Neuronal stem cell (in vitro differentiated cells): ENCODE measurements at places on chromosomes 16 and 17.

- no peak for DNase-seq
Measured at GRCh38 chr17:15650741-15651582, 31.5 kb upstream of the FBXW10B start.

GRCh38 chr17:44283344-44284023 lies 15.5 kb upstream of the SLC4A1 start:
- DNase-seq = no peak

DNA sequence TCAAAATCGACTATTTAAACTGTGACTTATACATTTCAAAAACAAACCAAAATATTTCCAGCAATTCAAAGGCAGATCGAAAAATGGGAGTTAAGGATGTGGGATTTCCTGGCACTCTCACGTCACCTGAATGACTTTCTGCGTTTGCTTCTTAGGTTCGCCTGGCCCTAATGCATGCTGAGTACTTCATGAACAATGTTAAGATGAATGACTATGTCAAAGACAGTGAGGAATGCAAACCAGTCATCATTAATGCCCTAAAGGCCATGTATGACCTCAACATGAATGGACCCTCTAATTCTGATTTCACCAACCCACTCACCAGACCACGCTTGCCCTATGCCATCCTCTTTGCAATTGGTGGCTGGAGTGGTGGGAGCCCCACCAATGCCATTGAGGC lies 7.3 kb downstream of the KLHL10 start:
- no peak for DNase-seq

- no peak for DNase-seq
Measured at GRCh38 chr17:50210240-50211225, 9.1 kb upstream of the COL1A1 start.

DNA sequence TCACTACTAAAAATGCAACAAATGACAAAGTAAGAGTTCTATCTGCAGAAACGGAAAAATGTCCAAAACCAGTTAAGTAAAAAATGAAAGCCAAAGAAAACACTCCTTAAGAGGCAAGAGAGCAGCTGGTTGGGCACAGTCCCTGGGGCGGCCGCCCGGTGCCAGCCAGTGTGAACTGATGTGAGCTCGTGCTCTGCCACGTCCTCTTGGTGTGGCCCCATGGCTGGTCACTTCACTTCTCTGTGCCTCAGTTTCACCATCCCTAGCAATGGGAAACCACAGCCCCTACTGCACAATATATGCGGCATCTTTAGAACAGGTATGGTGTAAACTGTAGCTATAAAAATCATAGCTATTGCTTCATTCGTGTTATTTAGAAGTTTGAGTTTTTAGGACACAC lies 21.2 kb downstream of the USP36 start:
- DNase-seq = no peak

- DNase-seq = peak; percentile 9
Measured at GRCh38 chr16:77435272-77435820, 512 bp upstream of the ADAMTS18 start.

DNA sequence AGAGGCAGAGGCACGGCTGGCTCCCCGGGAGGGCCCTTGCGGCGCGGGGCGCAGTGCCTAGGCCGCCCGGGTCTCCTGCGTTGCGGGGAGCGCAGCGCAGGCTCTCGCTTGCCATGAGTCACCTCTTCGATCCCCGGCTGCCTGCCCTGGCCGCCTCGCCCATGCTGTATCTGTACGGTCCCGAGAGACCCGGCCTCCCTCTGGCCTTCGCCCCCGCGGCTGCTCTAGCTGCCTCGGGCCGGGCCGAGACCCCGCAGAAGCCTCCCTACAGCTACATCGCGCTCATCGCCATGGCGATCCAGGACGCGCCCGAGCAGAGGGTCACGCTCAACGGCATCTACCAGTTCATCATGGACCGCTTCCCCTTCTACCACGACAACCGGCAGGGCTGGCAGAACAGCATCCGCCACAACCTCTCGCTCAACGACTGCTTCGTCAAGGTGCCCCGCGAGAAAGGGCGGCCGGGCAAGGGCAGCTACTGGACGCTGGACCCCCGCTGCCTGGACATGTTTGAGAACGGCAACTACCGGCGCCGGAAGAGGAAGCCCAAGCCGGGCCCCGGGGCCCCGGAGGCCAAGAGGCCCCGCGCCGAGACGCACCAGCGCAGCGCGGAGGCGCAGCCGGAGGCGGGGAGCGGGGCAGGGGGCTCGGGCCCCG lies 390 bp downstream of the FOXL1 start:
- DNase-seq = no peak

- no peak for DNase-seq
Measured at GRCh38 chr17:2230877-2231276, 72.7 kb downstream of the SMG6 start.

DNA sequence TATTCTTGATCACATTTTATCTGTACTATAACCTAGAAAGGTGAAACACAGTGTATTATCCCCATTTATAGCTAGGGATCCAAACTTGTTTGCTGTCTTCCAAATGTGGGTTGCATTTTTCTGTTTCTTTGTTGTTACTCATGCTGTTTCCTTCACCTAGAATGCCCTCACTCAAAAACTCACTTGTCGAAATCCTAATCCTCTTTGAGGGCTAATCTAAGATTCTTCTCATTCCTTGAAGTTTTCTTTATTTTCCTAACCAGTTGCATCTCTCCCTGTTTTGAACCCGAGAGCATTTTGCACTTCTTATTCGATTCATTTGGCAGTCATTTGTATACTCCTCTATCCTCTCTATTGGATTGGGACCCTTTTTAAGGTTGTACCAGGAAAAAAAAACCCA lies 9.6 kb downstream of the CALCOCO2 start:
- DNase-seq = no peak

DNA sequence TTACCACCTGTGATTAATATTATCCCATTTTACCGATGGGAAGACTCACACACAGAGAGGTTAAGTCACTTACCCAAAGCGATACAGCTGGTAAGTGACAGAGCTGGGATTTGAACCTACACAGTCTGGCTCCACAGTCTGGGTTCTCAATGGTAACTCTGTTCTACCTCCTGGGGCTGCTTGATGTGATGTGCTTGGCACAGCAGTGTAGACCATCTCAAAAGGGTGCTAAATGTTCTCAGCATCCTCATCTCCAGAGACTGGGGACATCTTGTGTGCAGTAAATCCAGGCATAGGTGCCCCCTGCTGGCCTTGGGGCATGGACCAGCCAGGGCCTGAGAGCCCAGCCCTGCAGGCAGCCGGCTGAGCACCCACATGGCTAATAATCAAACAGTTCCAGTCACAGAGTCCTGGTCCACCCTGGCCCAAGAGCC lies 15.4 kb upstream of the KATNB1 start:
- no peak for DNase-seq

DNA sequence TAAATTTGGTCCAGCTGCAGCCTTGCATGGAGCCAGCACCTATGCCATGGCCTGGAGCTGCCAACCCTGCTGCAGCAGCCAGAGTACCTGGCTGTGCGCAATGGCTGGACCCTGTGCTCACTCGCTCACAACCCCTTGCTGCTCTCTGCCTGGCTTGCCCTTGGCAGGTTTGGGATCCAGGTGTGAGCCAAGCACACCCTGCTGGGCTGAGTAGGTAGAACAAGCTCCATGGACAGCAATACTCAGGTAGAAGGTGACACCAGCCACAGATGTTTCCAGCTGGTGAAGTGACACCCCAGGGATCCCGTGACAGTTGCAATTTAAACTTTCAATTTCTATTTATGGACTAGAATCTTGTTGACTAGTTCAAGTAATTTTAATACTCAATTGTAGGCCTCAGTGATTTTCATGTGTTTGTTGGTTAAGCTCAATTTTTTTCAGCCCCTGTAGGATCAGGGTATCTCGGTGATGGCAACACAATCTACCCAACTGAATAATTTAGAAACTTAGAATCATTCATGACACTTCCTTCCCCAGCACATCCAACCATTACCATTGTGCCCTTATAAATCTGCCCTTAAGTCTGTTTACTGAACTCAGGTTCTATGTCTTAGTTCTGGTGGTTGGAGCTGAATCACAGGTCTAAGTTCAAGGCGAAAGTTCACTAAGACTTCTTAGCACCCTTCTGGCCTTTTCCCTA lies 480.0 kb downstream of the PMP22 start:
- no peak for DNase-seq

DNA sequence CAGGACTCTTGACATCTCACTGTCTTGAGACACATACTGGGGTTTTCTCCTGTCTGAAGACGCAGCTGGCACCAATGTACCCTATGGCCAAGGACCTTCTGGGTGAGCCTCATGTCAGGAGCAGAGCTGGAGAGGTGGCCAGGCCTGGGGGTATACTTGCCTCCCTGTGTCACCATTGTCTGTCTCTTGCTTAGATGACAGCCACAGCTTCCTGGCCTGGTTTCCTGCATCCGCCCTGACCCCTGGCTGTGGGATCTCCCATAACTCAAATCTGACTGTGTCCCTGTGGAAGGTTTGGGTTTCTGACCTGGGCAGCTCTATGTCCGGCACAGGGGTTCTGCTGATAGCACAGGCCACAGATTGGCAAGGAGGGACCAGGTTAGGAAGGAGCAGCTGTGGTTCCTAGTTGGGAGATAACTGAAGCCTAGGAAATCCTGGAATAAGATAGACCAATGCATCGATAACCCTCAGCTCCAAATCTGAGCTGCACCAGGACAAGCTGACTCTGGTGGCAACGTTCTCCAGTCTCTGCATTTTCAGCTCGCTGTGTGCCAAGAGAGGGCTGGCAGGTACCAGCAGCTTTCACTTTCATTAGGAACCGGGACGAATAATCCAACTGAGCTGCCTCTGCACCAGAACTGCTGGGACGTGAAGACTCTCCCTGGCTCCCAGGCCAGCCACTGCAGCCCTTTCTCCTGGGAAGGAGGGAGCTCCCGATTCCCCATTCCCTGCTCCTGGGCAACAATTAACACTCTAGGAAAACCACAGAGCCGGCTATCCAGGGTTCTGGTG lies 5.0 kb downstream of the DEXI start:
- no peak for DNase-seq

GRCh38 chr17:57365420-57365819 lies 109.1 kb downstream of the MSI2 start:
- no peak for DNase-seq

- DNase-seq = no peak
Measured at GRCh38 chr16:88813269-88814143, 1.8 kb upstream of the APRT start.
